ENCODE measurements at places on chromosomes 4 and X.

DNA sequence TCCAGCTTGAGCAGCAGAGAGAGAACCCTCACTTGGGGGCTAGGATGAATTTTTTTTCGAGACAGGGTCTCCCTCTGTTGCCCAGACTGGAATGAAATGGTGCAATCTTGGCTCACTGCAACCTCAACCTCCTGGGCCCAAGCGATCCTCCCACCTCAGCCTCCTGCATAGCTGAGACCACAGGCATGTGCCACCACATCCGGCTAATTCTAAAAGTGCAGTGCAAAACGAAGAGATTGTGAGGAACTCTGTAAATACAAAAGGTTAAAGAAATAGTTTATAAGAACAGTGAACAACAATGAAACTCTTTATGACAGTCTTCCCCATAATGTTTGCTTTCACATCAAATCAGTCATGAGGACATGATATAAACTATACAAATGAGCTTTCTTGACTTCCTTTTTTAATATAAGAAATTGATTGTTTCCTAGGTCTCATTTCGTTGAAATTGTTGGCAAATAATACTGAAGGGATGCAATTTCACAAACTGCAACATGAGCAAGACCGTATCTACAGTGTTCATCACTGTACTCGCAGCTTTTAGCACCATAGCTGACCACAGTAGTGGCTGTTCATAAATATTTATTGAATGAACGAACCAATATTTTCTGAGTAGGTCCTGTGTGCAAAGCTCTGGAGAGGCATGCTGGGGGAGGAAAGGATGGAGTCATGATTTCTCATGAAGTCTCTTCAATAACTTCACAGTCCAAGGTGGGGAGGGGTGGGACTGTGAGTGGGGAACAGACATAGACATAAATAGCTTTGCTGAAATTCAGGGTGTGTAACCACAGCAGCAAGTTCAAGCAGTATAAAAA is 116.1 kb downstream of the SHROOM3 start:
- no peak for DNase-seq

DNA sequence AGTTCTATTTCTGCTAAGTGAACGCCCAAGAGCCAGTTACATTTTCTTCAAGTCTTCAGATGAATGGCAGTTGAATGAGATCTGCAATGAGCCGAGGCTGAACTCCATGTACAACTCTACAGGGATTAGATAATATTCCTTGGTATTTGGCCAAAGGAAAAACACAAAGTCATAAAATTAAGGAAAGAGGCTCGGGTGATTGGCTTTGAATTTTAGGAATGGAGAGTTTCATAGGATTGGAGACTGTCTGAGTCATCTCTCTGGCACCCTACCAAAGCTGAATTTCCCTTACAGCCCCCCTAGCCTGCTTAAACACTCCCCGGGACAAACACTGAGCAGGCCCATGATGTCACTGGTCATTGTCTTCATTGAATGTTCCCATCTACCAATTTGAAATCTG is 188.0 kb upstream of the C1QTNF7 start:
- no peak for DNase-seq

- DNase-seq, result no peak
Observed at GRCh38 chrX:134369576-134369975, 90.4 kb upstream of the HPRT1 start.

GRCh38 chr4:33715841-33716395 is 2528.4 kb downstream of the ARAP2 start:
- no peak for DNase-seq

All from T-helper 17 cell (primary cell).